Ecto neural progenitor cell (in vitro differentiated cells): ENCODE measurements at places on chromosomes 4 and X.
A peak's percentile ranks its signal among the peaks of the same experiment; 100 is the strongest.

GRCh38 chr4:120704538-120704937 lies 218.0 kb downstream of the PRDM5 start:
- no peak for DNase-seq

- DNase-seq = no peak
Observed at GRCh38 chr4:52665592-52665991, 6.5 kb upstream of the USP46 start.

DNA sequence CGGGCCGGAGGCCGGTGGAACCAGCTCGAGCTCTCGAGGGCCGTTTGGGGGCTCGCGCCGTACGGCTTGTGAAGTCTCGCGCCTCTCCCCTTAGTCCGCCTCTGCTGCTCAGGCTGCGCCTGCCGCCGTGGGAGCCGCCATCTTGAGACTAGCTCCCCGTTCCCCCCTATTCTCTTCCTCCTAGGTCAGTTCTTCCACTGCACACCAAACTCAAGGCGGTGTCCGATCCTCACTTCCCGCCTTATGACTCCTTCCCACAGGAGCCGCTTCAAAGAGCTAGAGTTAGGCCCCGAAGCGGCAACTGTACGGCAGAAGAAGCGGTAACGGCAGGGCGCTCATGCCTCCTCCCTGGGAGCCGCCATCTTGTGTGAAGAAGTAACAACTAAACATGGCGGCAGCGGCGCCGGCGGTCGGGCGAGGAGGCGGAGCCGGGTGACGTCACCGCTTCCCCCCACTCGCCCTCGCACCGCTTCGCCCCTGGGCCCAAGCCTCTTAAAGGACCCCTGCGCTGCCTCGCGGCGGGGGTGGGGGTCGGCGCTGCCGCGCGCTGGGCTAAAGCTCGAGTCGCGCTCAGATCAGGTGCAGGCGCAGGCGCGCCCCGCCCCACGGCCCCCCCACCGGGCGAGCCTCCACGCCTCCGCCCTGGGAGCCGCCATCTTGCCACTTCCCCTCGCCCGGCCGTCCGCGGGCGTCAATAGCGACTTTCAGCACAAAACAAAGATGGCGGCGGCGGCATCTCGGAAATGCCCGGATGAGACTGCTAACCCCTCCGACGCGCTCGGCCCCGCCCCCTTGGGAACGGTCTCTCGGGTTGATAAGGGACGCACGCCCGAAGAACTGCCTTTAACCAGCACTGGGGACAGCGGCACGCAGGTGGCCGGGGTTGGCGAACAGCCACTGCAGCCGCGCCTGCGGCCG lies at the start of gene HCFC1:
TSS of gene HCFC1 (minus strand) at position 369 of the 918 bp plus-strand sequence. CDS start 978 bp downstream, outside the sequence.
- DNase-seq = peak; percentile 92

GRCh38 chrX:122389005-122389404 lies 795.1 kb upstream of the GRIA3 start:
- DNase-seq = no peak

- no peak for DNase-seq
Observed at GRCh38 chrX:32195611-32196010, 1015.7 kb downstream of the DMD start.

DNA sequence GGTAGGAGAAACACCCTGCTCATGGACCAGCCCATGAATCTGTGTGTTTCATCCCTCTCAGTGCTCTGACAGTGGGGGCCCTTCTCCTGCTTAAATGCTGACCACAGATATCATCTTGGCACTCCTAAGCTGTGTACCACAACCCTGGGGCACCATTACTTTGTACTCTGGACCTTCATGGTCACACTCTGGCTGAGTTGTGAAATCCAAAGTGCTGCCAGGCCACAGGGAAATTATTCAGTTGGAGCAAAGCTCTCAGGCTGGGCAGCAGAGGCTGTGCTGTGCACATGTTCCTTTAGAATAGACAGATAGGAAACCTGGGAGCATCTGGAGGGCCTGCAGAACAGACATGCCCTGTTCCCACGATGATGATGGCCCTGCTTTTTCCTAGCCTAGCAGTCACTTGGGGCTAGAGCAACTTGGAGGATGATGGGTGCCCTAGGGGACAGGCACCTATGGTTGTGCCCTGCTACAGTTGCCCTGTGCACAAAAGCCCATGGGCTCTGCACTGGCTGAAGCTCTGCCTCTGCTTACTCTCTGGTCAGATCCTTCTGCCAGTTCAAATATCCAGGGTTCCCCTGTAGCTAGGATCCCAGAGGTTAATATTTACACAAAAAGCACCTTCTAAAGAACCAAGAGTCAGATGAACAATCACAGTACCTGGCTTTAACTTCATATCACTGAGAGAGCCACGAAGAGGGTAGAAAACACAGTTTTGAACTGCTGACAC lies 48.5 kb upstream of the CDX4 start:
- DNase-seq = no peak

- no peak for DNase-seq
Observed at GRCh38 chrX:40195368-40195767, 97.6 kb upstream of the BCOR start.

GRCh38 chr4:4323705-4324534 lies 33.9 kb downstream of the ZBTB49 start:
- DNase-seq = no peak
